CD4-positive, alpha-beta T cell treated with Interleukin-6 for 4 hours (primary cell): ENCODE measurements at places on chromosomes 12 and 14.

DNA sequence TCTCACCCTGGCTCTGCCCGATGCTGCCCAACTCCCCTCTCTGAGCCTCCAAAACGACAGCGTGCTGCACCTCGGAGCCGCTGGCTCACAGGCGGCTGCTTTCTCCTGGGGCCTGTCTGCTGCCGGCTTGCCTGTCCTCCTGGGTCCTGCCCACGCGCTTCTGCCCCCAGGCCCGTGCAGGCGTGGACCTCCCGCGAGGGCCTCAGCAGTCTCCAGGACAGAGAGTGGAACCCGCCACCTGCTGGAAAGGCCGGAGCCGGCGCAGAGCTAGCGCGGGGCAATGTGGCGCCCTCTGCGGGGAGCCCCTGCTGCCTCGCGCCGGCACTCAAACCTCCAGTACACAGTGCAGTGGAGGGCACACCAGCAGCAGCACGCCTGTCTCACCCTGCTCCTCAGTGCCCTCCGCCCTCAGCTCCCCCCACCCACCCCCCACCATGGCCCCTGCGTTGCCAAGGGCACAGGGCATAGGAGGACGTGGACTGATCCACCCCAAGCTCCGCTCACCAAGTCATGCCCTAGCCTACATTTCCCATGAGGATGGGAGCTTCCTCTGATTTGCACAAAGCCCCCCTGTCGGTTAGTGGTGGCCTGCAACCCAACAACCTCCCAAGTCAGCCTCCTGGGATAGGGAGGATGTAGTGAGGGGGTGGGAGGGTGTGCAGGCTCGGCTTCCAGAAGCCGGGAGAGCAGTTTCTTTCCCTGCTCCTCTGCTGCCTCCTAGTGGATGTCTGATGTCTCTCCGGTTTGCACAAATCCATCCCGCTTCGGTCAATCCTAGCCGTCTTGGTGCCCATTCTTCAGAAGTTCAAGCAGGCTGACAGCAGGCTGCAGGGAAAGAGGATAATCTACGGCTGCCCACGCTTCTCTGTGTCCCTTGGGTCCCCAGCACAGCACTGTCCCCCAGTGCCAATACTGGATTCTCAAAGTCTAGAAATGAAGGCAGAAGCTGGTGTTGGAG is 25.2 kb downstream of the KRT8 start:
- peak; percentile 76 for DNase-seq

GRCh38 chr14:102277874-102278630 is 26.9 kb downstream of the MOK start:
- no peak for DNase-seq

DNA sequence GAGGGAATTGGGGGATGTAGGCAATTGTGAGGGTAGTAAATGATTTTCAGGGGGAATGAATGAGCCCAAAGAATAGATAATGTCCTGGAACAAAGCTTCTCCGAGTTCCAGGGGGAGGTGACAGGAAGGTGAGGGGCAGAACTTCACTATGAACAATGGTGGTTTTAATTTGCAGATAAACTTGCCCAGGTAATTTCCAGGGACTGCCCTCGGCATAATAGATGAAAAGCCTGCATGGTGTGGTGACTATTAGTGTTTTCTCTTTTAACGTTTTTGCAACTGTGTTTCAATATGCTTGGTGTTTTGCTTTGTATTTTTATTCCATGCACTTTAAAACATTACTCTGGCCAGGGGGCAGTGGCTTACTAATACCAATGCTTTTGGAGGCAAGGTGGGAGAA is 325.2 kb upstream of the RGS6 start:
- DNase-seq: no peak

GRCh38 chr14:89892953-89893352 is 61.6 kb downstream of the EFCAB11 start:
- DNase-seq: no peak

DNA sequence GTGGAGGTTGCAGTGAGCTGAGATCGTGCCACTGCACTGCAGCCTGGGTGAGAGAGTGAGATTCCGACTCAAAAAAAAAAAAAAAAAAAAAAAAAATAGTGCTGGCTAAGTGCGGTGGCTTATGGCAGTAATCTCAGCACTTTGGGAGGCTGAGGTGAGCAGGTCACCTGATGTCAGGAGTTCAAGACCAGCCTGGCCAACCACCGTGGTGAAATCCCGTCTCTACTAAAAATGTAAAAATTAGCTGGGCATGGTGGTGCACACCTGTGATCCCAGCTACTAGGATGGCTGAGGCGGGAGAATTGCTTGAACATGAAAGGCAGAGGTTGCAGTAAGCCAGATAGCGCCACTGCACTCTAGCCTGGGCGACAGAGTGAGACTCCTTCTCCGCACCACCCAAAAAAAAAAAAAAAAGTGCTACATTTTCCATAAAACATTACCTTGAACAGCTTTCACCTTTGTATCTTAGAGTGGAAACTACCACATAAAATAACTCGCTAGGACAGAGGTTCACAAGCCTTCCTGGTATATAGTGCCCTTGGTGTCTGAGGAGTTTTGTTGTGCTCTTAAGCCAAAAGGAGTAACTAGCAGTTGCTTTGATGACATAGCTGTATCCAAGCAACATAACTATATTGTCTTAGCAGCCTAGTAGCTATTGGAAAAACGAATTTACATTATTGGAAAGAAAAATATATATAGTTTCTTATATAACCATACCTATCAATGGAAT is 11.1 kb downstream of the PTGES3 start:
- DNase-seq: no peak

DNA sequence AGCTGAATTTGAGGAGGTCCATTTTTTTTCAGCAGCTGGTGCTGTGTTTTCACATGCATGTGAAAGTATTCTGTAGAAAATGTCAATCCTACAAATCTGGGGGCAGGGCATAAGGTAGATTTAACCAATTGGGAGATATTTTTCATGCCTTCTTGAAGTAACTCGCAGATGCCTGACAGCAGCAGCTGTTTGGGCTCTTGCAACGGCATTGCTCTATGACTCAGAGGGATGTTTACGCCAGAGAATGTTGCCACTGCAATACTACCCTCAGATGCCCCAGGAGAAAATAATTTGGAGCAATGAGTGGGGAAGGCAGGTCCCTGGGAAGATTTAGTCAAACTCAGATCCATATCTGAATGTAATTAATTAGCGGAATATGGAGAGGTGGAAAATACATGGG is 42.5 kb upstream of the MYBPC1 start:
- no peak for DNase-seq

GRCh38 chr14:32841698-32842097 is 97.0 kb upstream of the NPAS3 start:
- DNase-seq: no peak

GRCh38 chr12:47744005-47744651 is 14.6 kb downstream of the RAPGEF3 start:
- DNase-seq: peak; percentile 83

GRCh38 chr14:37900561-37900960 is 305.1 kb downstream of the TTC6 start:
- no peak for DNase-seq
